SJCRH30 (cell line): ENCODE measurements at places on chromosomes 3 and 15. TPM values are rescaled to one million over a fixed set of nuclear protein-coding genes. Genes with fewer than 3 reads are reported as not detected.

GRCh38 chr15:48850648-48851047 lies 27.3 kb upstream of the EID1 start:
- H3K27ac ChIP-seq: no peak overlapping the region
- H3K4me3 ChIP-seq: no peak overlapping the region
- no peaks in the 10 kb centered on the region for H3K27me3 ChIP-seq
- H3K36me3 ChIP-seq: no peaks in the 10 kb centered on the region
- H3K4me1 ChIP-seq: peaks cover 4% of the 10 kb centered on the region; the same call in 1 of the 2 replicates

The EXD1 gene
- total RNA-seq: not detected in 2 replicates

The SLC12A8 gene
- 3.6 and 3.7 TPM in 2 replicates for total RNA-seq

DNA sequence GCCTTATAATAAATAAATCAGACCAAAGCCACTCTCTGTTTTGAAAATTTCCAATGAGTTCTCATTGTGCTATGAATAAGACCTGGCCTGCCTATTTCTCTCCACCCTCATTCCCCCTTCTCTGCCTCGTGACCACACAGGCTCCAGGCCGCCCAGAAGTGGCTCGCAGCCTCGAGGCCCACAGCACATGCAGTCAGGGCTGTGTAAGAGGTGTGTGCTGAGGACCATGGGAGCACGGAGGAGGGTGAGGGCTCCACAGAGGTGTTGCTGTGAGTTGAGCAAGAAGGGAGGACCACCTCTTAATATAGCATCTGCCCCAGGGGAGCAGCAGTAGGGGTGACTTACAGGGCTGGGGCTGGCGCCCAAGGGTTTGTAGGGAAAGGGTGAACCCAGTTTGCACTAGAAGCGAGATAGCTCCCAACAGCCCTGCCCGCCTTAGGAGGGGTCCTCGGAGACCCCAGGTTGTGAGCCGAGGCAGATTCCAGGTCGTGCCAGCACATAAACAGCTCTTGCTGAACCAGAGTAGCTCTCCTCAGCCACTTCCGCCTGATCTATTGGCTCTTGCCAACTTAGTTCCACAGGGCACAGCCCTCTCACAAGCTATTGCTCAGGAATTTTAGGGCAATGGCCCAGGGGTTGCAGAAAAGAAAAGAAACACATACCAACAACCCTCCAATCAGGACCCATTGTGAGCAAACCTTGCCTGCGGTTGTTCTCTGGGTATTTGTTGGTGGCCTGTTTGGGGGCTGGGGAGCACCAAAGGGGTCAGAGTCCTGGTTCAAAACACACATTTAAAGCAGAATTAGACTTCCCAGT lies 117.7 kb downstream of the MYLK start:
- DNase-seq: no peak
- no peak overlapping the region for H3K27ac ChIP-seq
- no peaks in the 10 kb centered on the region for H3K36me3 ChIP-seq
- no peak overlapping the region for H3K4me3 ChIP-seq
- H3K27me3 ChIP-seq: no peaks in the 10 kb centered on the region; the same call in 1 of the 2 replicates
- H3K4me1 ChIP-seq: no peaks in the 10 kb centered on the region

- peaks cover 3% of the 10 kb centered on the region; the same call in 1 of the 2 replicates for H3K36me3 ChIP-seq
- no peak for DNase-seq
- H3K4me3 ChIP-seq: no peak overlapping the region
- no peak overlapping the region for H3K27ac ChIP-seq
Measured at GRCh38 chr3:37068031-37068430, 74.7 kb downstream of the MLH1 start.

GRCh38 chr3:169581633-169582032 lies 81.9 kb downstream of the MECOM start:
- no peak overlapping the region for H3K27ac ChIP-seq
- no peaks in the 10 kb centered on the region for H3K27me3 ChIP-seq
- no peak overlapping the region for H3K4me3 ChIP-seq
- no peak for DNase-seq

DNA sequence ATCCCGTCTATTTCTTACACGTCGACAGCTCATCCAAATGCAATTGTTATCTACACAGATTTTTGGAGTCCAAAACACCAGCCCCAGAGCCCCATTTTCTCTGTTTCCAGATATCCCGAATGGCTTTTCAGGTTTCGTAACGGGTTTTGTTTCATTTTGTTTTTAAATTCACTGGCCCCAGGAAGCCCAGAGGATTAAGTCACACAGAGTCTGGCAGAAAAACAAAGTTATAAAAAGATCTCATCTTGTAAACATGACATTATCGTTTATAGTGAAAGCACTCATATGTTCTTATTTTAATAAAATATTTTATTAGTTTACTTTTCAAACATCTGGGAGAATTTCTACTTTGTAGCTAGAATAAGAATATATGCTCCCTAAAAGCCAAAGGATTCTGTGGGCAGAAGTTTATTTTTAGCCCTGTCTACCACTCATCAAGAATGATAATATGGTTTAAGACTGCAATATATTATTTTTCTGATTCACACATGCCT lies 149.3 kb upstream of the SLC2A2 start:
- H3K4me3 ChIP-seq: no peak overlapping the region
- H3K27me3 ChIP-seq: no peaks in the 10 kb centered on the region
- no peak overlapping the region for H3K27ac ChIP-seq
- H3K4me1 ChIP-seq: no peaks in the 10 kb centered on the region
- H3K36me3 ChIP-seq: no peaks in the 10 kb centered on the region
- DNase-seq: no peak

The GCNT3 gene
- total RNA-seq: 0.08 TPM in 1 of 2 replicates, not detected in the other

DNA sequence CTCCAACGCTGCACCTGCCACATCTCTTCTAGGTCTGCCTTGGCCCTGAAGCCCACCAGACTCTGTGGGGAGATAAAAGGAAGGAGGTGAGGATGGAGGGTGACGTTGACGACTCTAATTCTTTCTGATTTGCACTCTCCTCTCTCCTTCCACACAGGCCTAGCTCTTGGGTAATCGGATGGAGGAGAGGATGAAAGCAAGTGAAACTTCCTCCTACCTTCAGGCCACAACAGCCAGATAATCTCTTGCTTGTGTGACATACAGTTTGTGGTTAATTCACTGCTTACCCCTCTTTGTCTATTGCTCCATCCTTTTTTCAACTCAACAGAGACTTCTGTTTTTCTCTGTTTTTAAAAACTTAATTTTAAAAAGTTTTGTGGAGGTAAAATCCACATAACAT lies 208.1 kb downstream of the SV2B start:
- no peak overlapping the region for H3K27ac ChIP-seq
- DNase-seq: no peak

- no peak overlapping the region for H3K27ac ChIP-seq
- DNase-seq: no peak
- no peaks in the 10 kb centered on the region for H3K27me3 ChIP-seq
- peaks cover 12% of the 10 kb centered on the region for H3K4me1 ChIP-seq
Measured at GRCh38 chr15:38992930-38993329, 428.3 kb upstream of the RASGRP1 start.

DNA sequence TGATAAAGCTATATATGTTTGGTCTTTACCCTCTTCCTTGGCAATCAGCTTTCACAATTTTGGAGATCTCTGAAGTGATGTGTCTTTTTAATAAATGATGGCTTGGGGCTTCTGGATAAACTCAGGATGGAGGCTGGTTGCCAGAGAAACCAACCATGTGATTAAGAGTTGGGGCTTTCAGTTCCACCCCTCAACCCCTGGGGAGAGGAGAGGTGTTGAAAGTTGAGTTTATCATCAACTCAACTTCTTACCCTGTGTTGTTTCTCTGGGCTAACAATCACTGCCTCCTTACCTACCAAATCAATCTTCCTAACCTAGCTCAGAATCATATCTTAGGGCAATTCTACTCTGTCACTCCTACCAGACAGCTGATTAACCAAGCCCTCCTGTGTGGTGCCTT lies 735.8 kb downstream of the ZPLD1 start:
- DNase-seq: no peak
- no peaks in the 10 kb centered on the region for H3K27me3 ChIP-seq
- H3K4me3 ChIP-seq: no peak overlapping the region
- H3K27ac ChIP-seq: no peak overlapping the region
- H3K4me1 ChIP-seq: no peaks in the 10 kb centered on the region

DNA sequence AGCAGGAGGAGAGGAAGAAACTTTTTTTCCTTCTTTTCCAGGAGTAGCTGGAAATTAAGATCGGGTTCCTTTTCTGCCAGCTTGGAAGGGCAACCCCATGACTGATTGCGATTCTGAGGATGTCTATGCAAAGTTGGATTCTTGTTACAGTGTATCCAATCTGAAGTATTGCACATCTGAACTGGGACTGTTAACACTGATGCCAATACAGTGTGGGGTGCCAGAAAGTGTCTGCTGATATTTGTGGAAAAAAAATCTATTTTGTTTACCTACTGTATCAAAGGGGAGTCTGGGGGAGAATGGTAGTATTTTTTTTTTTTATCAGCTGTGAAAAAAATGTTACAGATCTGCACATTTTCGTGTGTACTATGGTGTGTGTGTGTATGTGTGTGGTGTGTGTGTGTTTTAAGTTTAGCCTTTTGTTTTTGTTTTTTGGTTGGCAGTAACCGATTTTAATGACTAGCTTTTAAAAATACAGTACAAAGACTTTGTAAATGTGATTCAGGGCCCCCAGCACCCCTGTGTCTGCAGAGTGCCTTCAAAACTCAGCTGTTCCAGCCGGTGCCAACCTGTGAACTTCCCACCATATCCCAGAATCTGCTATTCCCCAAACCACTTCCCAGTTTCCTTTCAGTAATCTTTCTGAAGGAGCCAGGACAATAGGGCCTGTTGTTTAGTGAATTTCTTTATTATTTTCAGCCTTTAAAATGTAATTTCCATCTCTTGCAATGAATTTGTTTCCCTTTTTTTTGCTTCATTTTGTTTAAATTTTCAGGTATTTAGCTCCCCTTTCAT lies 1.9 kb downstream of the RAP2B start:
- peak overlapping the region; percentile 81 for H3K4me3 ChIP-seq
- H3K36me3 ChIP-seq: peaks cover 16% of the 10 kb centered on the region; the same call in 1 of the 2 replicates
- no peak overlapping the region for H3K27ac ChIP-seq
- peak; percentile 33 for DNase-seq

The LZTFL1 gene
- total RNA-seq: 10.0 and 14.1 TPM in 2 replicates

DNA sequence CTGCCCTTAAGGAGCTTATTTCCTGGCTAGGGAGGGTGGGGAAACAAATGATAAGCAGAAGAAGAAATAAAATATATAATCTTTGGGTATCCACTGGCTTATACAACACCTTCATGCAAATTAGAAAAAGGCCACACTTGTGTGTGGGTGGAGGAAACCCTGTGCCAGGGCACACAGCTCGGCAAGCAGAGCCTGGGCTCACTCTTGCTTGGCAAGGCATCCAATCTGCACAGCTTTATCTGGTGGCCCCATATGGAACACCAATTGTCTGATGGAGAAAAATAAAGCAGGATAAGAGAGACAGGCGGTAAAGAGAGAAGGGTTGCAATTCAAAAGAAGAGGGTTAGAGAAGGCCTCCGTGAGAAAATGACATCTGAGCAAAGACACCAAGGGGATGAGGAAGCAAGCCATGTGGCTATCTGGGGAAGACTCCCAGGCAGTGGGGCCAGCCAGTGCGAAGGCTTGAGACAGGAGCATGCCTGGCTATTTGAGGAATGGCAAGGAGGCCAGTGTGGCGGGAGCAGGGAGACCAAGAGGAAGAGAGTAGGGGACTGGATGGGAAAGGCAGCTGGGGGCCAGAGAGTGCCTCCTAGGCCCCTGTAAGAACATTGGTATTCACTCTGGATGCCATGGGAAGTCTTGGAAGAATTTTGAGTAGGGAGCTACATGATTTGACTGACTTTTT lies 22.5 kb upstream of the VPS8 start:
- H3K4me3 ChIP-seq: no peak overlapping the region
- H3K36me3 ChIP-seq: no peaks in the 10 kb centered on the region
- no peak for DNase-seq

GRCh38 chr3:139677388-139678155 lies at the start of gene NMNAT3:
TSS of gene NMNAT3 (minus strand) at chr3:139677972. CDS start at chr3:139627724, 50,248 bp downstream.
- no peak within 1 kb of the TSS for H3K4me3 ChIP-seq
- DNase-seq: no peak
- H3K27me3 ChIP-seq: peaks cover 14% of the 10 kb centered on the region
- no peaks in the 10 kb centered on the region for H3K4me1 ChIP-seq
- H3K36me3 ChIP-seq: no peaks in the 10 kb centered on the region

The ATP8B4 gene
- 14.4 and 14.7 TPM in 2 replicates for total RNA-seq

- no peak overlapping the region for H3K27ac ChIP-seq
- DNase-seq: no peak
- H3K4me1 ChIP-seq: no peaks in the 10 kb centered on the region
- no peaks in the 10 kb centered on the region for H3K36me3 ChIP-seq
Measured at GRCh38 chr3:188926111-188926510, 245.7 kb upstream of the TPRG1 start.

The FMN1 gene
- 15.6 and 21.2 TPM in 2 replicates for total RNA-seq

GRCh38 chr3:137065381-137065780 lies 107.6 kb downstream of the IL20RB start:
- H3K27me3 ChIP-seq: no peaks in the 10 kb centered on the region
- H3K4me1 ChIP-seq: peaks cover 24% of the 10 kb centered on the region
- no peak overlapping the region for H3K4me3 ChIP-seq
- H3K27ac ChIP-seq: no peak overlapping the region

- H3K36me3 ChIP-seq: peaks cover 23% of the 10 kb centered on the region
- peak overlapping the region; percentile 91; the same call in 1 of the 2 replicates for H3K27ac ChIP-seq
- peak overlapping the region; percentile 89 for H3K4me3 ChIP-seq
- no peaks in the 10 kb centered on the region for H3K4me1 ChIP-seq
Measured at GRCh38 chr3:48299746-48300712, 33.4 kb downstream of the SPINK8 start.

The GATA2 gene
- total RNA-seq: 17.1 and 19.8 TPM in 2 replicates

The TUSC7 gene
- not detected in 2 replicates for total RNA-seq

GRCh38 chr15:78695854-78696253 lies 54.8 kb upstream of the CHRNB4 start:
- H3K36me3 ChIP-seq: no peaks in the 10 kb centered on the region
- H3K4me3 ChIP-seq: no peak overlapping the region

DNA sequence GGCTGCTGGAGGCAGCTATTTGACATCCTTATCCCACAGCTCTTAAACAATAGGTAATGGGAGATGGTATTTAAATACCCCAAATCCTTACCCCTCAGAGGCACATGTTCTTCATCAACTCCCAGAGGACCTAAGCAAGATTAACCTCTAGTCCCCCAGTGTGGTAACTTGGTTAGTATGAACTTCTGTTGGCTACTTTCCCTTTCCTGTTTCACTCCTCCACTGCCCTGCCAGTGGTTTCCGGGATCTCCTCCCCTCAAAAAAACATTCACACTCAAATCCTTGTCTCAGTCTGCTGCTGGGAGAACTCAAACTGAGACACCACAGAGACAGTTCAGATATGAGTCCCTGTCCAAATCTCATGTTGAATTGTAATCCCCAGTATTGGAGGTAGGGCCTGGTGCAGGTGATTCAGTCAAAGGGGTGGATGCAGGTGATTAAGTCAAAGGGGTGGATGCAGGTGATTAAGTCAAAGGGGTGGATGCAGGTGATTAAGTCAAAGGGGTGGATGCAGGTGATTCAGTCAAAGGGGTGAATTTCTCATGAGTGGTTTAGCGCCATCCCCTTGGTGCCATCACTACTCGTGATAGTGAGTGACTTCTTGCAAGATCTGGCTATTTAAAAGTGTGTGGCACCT lies 335.0 kb upstream of the CTNNB1 start:
- H3K4me1 ChIP-seq: no peaks in the 10 kb centered on the region
- no peaks in the 10 kb centered on the region for H3K27me3 ChIP-seq
- peak; percentile 44 for DNase-seq
- no peak overlapping the region for H3K4me3 ChIP-seq
- no peak overlapping the region for H3K27ac ChIP-seq

The SUCNR1 gene
- total RNA-seq: 0.41 and 0.61 TPM in 2 replicates
